ENCODE measurements at places on chromosomes 6 and 20.
A peak's percentile ranks its signal among the peaks of the same experiment; 100 is the strongest.

- no peak for DNase-seq
Observed at GRCh38 chr20:9441948-9442347, 72.4 kb upstream of the LAMP5 start.

DNA sequence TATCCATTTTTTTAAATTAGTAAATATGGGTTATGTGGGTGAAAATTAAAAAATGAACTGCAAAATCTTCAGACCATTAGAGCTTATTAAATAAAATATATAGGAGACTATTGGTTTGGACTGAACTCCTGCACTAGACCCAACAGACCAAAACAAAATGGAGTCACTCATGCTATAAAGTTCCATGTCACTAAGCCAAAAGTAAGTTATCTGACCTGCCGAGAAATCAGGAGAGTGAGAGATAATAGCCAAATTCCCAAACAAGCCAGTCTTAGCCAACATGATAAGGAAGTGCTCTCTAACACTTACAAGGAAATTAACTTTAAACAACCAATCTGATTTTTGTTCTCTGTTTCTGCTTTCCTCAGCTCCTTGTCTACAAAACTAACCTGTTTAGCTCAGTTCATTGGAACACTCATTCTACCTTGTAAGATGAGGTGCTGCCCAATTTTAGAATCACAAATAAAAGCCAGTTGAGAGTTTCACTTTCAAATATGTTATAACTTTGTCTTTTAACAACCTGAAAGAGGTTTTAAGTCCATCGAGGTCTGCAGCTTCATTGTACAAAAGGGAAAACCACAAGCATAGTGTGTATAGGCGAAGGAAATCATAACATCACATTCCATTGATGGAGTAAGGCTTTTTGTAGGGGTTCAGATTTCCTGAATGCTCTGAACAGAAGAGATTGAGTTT is 220.5 kb downstream of the TENT5A start:
- DNase-seq: no peak

DNA sequence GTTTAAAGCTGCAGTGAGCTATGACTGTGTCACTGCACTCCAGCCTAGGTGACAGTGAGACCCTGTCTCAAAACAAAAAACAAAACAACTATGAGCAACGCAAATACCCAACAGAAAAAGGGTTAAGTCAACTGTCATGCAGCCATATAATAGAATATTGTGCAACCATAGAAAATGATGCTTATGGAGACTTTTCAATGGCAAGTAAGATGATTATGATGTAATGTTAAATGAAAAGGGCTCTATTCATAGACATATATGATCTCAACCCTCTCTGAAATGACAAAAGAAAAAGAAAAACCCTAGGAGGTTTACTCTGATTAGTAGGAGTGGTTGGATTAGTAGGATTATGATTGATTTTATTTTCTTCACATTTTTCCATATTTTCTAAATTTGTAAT is 41.3 kb upstream of the TBC1D7 start:
- DNase-seq: no peak

GRCh38 chr6:166745801-166746668 is 119.0 kb upstream of the RPS6KA2 start:
- DNase-seq: no peak

DNA sequence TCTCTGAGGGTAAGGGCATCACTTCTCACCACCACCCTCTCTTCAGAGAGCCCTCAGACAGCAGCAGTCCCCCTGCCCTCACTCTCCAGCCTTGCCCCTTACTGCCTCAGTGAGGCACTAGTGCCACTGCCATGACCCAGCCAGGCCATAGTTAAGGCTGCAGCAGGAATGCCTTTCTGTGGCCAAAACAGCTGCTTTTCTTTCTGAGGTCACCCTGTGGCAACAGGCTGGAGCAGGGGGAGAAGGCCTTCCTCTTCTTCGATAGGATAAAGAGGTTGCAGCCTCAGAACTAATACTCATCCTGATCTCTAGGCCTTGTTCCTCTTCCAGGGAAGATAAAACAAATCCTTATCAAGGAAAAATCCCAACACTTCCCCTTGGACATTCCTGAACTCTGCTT is 56.8 kb upstream of the ECI2 start:
- no peak for DNase-seq

DNA sequence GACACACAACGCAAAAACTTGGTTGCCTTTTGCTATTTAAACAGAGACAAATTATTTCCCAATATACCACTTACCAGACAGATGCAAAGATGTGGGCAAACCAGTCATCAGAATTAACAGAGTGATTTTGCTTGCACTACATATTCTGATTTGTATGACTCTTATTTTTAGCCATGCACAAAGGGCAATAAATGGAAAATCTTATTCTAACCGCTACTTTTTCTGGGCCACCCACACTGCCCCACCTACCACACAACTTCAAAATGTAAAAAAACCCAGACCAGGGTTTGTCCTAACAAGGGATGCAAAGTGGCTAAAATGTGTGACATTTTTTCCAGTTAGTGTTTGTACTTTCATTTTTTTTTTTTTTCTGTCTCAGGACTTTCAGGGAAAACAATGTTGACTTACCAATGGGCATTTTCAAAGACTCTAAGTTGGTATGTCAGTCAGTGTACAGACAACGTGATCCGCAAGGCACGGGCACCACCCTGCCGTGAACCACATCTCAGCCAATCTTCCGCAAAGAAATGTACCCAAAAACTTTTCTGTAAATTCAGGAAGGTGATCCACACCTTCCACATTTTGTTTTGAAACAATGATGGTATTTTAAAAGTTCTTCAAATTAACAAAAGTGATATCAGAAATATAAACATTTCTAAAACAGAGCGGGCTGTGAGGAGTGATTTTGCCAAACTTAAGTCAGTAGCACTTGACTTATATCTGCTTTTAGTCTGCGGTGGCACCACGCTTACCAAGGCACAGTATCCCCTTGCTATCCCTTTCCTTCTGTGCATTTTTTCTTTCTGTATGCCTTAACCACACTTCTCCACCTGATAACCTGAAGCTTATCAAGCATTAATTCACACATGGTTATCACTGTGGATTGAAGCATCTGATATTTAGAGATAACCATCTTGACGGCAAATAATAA is 185.6 kb downstream of the GJA10 start:
- DNase-seq: no peak

- DNase-seq: peak; percentile 85
Observed at GRCh38 chr20:1391640-1392442, 1.0 kb downstream of the FKBP1A start.

DNA sequence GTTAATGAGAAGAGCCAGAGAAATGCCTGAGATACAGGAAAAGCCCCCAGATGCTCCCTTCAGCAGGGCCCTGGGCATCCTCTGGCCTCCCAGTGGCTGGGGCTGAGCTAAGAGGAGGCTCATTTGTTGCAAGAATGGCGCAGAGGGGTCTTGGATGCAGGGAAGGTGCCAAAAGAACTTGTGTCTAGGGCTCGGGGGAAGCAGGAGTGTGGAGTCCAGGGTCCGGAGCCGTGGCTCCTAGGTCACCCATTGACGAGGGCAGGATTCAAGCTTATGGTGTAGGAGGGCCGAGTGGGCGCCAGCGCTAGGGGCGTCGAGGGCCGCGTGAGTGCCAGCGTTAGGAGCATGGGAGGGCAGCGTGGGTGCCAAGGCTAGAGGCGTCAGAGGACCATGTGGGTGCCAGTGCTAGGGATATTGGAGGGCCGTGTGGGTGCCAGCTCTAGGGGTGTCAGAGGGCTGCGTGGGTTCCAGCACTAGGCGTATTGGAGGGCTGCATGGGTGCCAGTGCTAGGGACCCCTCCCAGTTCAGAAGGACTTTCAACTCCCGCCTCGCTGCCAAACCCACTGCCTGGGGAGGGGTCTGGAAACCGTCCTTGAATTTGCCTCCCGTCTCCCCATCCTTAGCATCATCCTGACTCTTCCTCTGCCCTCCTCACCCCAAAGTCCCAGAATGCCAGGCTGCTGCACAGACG is 250.5 kb upstream of the AFDN start:
- no peak for DNase-seq

DNA sequence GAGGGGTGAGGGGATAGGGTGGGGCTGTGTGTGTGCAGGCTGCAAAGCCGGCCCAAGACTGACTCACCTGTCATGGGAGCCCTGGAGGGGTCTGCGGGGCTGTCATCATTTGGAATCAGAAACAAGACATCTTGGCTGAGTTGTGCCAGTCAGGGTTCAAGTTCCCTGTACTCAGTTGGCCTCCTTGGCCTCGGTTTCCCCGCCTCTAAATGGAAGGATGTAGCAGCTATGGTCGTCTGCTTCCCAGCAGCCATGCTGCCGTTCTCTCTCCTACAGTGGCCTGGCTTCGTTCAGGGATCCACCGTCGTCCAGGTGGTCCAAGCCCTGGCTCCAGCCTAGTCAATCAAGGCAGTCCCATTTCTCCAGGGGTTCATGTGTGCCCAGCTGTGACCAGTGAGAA is 83.6 kb upstream of the PMEPA1 start:
- DNase-seq: no peak

DNA sequence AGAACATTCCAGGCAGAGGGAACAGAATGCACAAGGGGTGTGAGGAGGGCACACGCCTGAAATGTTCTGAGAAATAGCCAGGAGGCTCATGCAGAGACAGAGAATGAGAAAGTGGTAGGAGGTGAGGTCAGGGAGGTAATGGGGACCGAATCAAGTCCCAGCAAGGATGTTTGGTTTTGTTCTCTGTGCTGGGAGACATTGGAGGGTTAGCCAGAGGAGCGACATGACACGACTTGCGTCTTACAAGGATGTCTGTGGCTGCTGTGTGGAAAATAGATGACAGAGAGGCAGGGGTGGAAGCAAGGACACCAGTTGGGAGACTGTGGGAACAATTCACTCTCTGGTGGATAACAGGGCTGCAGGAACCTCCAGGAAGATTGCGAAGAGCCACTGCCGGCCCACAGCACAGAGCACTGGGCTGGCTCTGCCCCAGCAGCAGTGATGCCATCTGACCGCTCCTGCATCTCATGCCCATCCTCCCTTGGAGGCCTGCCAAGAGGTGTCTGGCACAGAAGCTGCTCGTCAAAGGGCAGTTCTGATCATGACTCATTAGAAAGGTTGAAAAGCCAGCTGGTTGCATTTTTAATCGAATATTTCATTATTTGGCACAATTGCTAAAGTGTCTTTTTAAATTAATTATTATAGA is 57.7 kb upstream of the CD83 start:
- no peak for DNase-seq

- no peak for DNase-seq
Observed at GRCh38 chr6:98944168-98944567, 3.6 kb downstream of the FBXL4 start.

GRCh38 chr20:50491926-50492634 is 18.1 kb upstream of the PTPN1 start:
- no peak for DNase-seq

DNA sequence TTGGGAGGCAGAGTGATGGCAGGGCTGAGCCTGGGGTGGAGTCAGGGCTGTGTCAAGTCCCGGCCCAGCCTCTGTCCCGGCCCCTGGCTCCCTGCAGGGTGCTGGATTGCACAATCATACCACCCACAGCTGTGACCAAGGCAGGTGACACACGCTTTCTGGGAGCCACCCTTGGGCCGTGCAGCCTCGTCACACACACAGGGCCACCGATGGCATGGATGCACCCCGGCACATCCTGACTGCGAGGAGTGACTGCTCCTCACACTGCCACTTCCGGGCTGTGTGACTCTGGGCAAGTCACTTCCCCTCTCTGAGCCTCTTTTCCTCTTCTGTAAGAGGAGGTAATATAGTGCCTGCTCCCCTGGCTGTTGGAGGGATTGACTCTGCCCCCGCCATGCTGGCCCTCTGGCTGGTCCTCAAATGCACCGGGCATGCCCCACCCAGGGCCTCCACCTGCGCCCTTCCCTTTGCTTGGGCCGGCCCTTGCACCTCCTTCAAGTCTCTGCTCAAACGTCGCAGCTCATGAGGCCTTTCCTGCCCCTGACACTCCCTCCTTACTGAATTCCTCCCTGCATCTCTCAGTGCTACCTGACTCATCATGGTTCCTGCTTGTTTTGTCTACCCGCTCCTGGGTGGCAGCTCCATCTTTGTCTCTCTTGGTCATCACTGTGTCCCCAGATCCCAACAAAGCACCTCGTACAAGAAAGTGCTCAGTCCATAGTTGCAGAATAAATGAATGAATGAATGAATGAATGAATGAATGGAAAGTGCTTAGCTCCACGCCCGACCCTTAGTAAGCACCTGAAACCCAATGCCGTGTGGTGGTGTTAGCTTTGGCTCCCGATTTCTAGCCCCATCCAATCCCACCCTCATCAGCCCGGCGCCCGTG is 93.5 kb downstream of the CEBPB start:
- DNase-seq: peak; percentile 96

- DNase-seq: peak; percentile 91
Observed at GRCh38 chr6:145015739-145016558, 719.4 kb downstream of the EPM2A start.

GRCh38 chr6:109381061-109381746 is 1.1 kb downstream of the CD164 start:
- no peak for DNase-seq

GRCh38 chr6:66788579-66788978 is 1081.6 kb upstream of the EYS start:
- no peak for DNase-seq

GRCh38 chr6:108904741-108905140 is 56.5 kb downstream of the ARMC2 start:
- no peak for DNase-seq

DNA sequence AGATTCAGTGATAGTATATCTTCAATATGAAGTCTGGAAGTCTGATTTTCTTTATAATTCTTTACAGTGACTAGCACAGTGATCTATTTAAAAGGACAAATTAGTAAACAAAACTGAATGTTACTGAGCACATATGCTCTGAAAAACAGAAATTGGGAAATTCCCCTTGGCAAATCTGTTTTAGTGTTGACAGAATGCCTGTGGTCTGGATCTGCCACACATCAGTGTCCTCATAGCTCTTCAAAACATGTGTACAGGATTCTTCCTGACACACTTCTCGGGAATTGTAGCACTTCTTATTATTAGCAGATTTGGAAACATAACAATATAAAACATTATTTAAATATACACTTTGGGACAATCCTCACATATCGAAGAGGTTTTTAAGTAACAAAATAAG is 354.3 kb downstream of the COL12A1 start:
- no peak for DNase-seq

DNA sequence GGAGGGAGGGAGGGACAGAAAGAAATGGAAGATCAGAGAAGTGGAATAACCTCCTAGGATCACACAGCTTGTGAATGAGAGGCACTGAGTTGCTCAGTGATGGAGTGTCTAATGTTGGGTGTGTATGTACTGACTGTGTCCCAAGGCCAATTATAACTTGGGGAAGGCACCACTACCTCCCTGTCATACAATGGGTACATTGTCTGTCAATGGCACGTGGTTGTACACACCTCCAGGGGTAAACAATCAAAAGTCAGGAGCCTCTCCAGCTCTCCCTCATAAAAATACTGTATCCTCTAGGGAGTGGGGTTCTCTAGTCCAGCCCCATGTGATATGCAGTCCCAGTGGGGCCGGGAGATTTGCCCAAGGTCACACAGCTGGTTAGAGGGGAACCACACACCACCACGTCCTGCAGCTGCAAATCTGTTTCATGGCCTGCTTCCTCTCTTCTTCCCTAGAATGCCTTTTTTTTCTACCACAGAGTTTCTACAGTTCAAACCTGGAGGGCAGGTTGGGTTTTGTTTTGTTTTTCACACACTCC is 112.5 kb downstream of the SNX5 start:
- DNase-seq: peak; percentile 31

Data from suppressor macrophage (primary cell).